ENCODE measurements at places on chromosomes 12 and 14.

DNA sequence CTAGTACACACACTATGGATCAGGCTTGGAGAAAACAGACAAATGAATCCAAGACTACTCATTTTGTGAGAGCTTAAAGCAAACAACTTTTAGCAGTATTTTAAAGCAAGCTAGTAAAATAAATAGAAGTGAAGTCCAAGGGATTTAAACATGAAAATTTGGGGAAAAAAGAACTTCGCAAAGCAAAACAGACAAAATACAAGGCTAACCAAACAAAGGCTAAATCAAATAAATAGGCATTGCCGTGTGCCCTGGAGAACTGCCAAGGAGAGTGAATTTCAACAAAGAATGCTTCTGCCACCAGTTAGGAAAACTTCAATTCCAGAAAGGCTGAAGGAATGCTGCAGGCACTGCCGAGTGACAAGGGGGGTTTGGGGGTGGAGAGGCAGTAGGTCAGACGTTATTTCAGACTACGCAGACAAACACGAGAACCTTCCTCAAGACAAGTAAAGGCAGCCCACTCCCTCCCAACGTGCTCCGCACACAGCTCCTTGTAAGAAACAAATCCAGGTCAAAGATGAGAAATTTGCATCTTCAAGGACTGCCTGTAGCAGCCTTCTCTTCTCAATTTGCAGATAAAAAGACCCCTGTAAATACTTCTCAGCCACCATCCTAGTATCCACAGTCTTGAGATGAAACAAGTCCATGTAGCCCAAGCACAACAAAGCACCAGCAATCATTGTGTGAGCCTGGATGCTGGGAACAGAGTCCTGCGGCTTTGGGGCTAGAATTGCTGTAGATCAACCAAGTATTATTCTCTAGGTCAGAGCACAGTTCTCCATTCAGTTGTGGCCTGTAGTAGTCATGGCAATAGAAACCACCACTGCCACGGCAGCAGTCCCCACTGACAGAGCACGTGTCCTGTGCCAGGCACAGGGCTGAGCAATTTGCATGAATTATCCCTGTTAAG is 43.3 kb downstream of the EFCAB11 start:
- DNase-seq: no peak

DNA sequence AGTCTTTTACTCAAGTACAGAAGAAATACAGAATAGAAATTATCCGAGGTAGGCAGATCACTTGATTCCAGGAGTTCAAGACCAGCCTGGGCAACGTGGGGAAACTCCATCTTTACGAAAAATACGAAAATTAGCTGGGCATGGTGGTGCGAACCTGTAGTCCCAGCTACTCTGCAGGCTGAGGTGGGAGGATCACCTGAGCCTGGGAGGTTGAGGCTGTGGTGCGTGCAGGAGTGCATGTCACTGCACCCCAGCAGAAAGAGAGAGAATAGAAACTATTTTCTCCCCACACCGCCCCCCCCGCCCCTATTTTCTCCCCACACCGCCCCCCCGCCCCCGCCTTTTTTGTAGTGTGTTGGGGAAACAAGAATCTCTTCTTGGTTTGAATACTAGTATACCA is 2.2 kb downstream of the DNM1L start:
- no peak for DNase-seq

GRCh38 chr12:108531929-108532848 is 17.1 kb downstream of the FICD start:
- DNase-seq: no peak

- no peak for DNase-seq
Observed at GRCh38 chr12:3551976-3552725, 61.1 kb downstream of the PRMT8 start.

- DNase-seq: no peak
Observed at GRCh38 chr14:72882047-72882446, 11.9 kb downstream of the DPF3 start.

GRCh38 chr12:1226951-1227350 is 235.9 kb downstream of the ERC1 start:
- no peak for DNase-seq

DNA sequence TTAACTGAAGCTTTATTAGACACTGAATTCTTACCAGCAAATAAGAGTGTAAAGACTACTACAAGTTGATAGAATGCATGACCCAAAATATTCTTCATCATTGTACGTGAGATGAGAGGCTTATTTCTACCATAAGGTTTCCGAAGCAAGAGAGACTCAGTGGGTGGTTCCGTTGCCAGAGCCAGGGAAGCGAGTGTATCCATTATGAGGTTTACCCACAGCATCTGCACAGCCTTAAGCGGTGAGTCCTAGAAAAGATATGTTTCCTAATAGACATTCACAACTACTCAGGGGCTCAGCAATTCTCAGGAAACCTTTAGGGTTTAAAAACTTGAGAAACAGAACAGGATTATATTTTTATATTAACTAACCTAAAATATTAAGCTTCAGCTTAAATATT is 77.8 kb upstream of the POC1B start:
- no peak for DNase-seq

DNA sequence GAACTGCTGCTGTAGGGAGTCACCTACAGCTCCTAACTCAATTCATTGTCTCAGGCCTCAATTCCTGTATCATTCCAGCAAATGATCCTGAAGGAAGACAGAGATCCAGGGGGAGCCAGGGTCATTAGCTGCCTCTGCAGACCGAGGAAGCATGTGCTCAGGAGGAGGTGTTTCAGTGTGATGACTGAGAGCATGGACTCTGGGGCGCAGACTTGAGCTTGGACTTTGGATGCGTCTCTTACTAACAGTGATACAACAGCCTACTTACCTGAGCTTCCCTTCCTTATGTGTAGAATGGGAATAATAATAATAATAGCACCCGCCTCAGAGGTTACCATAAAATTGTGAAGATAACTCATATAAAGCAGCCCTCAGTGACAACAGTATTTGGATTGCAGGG is 92.0 kb upstream of the USP44 start:
- no peak for DNase-seq

GRCh38 chr14:35240231-35240630 is 52.0 kb upstream of the PSMA6 start:
- no peak for DNase-seq

- DNase-seq: no peak
Observed at GRCh38 chr12:95687937-95688336, 102.6 kb downstream of the NTN4 start.

GRCh38 chr12:16297521-16297920 is 20.0 kb upstream of the SLC15A5 start:
- no peak for DNase-seq

DNA sequence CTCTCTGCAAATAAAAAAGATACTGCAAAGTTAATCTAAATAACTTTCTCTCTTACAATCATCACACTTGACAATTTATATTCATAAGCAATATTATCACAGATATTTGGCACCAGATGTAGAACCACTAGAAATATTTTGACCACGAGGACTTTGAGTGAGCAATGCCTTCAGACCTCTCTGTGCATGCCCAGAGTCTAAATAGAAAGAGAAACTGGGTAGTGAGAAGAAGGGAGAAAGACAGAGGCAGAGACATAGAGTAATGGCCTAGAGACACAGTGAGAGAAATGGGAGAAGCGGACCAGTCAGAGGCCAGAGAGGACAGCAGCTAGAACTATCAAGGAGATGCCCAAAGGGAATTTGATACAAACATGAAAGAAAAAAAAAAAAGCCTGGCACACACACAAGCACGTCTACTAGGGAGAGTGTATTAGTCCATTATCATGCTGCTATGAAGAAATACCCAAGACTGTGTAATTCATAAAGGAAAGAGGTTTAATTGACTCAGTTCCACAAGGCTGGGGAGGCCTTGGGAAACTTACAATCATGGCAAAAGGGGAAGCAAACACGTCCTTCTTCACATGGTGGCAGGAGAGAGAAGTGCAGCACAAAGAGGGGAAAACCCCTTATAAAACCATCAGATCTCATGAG is 41.1 kb downstream of the BMP4 start:
- no peak for DNase-seq

- DNase-seq: no peak
Observed at GRCh38 chr14:83395321-83395720, 1861.7 kb upstream of the SEL1L start.

DNA sequence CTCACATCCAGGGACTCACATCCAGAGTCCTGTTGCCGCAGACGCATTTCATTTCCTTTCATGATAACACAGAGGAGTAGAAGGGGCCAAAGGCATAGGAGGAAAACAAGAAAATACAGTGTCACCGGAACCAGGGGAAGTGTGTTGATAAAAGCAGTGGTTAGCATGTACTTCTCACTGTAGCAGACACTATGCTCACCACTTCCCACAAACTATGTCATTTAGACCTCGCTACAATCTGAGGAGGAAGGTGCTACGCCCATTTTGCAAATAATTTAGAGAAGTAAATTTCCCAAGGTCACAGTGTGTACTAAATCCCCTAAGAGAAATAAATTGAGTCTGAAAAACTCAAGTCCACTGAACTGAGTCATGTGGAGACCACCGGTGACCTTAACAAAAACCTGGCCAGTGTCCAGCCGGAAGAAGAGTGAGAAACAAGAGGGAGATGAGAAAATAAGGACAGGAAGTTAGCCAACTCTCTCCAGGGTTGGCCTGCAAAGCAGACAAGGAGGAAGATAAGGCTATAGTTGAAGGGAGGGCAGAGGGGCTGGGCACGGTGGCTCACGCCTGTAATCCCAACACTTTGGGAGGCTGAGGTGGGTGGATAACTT is 25.8 kb upstream of the TMCC3 start:
- DNase-seq: peak; percentile 73

- DNase-seq: no peak
Observed at GRCh38 chr12:121996050-121996944, 25.4 kb upstream of the BCL7A start.

DNA sequence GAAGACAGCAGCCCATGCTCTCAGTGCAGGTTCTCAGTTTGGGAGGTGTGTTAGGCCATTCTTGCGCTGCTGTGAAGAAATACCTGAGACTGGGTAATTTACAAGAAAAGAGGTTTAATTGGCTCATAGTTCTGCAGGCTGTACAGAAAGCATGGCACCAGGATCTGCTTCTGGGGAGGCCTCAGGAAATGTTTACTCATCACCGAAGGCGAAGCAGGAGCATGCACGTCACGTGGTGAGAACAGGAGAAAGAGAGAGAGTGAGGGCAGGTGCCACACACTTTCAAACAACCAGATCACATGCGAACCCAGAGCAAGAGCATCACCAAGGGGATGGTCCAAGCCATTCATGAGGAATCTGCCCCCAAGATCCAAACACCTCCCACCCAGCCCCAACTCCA is 9.0 kb upstream of the LRP6 start:
- no peak for DNase-seq

DNA sequence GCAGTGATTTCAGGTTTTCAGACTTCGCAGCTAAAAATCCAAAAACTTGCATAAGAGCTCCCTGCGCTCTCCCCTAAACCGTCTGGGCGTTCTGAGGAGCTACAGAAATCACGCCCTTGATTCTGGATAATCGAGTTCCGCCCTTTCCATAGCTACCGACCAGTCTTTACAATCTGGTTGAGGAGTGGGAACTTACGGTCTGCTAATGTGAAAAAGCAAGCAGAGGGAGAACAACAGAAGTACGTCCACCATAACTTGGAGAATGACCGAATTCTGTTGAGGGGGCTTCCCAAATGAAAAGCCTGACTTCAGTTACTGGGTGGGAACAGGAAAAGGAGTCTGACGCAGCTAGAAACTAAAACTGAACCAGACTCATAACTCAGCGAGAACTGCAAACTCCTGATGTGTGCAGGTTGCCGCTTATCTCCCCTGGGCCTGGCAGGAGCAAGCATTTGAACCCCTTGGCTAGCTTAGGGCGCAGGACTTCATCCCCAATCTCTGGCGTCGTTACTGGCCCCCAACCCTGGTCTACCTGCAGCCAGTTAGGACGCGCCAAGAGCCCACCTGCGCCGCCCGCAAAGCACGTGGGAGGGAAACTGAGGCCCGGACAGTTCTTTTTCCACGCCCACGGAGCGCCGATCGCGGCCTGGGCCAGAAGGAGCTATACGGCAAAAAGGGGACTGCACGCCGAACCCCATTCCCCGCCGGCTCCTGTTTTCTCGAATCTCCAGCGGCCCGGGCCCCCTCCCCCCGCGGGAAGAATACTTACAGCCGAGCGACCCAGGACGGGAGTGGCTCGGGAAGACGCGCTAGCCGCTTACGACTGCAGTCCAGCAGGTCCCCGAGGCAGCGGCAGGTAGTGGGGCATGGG is 838 bp downstream of the LRIG3 start:
- DNase-seq: peak; percentile 63

DNA sequence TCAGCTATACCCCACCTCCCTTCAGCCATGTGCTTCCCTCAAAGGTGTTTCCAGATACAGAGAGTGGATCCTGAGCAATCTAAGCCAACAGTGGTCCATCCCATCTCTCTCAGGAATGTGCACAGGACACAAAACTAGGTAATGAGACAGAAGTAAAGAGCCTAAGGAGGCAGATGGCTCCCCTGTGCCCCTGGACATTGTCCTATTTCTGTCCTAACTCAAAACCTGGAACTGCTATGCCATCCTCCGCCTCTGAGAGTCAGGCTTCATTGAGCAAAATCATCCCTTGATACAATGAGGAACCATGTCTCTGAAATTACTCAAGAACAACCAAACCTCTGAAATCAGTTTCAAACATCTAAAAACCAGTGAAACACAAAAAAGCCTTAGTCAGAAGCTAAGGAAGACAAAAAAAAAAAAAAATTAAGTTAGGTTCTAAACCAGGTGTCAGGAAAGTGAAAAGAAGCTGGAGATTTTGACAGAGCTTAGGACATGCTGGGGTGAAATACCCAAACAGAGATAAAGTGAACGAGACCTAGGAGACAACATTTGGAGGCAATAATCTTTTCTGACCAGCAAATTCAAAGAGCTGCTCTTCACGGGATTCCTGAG is 200.3 kb upstream of the PLEKHG7 start:
- peak; percentile 15 for DNase-seq

DNA sequence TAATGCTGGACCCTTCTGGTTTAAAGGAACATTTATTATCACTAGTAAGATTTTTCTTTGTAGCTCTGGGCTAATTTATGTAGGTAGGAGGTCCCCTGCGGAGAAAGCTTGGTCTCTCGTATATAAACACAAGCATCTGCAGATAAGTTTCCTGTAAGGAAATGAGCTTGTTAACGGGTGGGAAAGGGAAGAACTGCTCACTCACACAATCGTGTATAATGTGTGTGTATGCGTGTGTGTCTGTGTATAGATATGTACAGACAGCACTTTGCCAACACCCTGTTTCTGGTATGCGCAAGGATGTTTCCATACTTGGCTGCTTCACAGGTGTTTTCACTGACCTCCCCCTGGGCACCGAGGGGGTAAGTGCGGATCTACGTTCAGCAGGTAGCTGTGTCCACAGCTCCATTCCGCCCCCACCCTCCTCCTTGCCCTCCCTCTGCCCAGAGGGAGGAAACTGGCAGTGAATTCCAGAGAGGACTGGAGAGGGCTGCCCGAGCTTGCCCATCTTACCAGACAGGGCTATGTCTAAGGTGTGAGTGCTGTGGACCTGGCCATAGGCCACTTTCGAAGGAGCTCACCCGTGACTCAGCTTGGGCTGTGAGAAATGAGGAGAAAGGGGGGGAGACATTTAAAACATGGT is 65.2 kb downstream of the NINJ2 start:
- no peak for DNase-seq

DNA sequence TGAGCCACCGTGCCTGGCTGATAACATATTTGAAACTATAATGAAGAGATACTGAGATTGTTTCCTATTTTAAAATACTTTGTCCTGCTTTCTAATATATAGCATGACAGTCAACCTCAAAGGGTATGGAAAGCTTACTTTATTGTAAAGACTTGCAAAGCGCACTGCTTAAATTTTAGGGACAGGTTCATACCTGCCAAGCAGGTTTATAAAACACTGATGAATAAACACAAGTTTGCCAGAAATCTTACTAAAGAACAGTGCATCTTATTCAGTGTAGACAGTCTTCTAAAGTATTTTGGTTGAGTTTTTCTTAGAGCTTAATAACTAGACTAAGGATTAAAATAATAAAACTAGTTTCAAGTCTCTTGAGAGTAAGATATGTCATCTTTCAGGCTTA is 4.8 kb downstream of the C12orf71 start:
- DNase-seq: no peak
